Naive thymus-derived CD4-positive, alpha-beta T cell (primary cell): ENCODE measurements at places on chromosomes 5 and 9. TPM values are rescaled to one million over a fixed set of nuclear protein-coding genes. Genes with fewer than 3 reads are reported as not detected.

DIRAS2 gene
- polyA plus RNA-seq = not detected

FOXD4 gene
- 0.12 TPM for polyA plus RNA-seq

- DNase-seq = no peak
Observed at GRCh38 chr5:140242099-140242498, 60.8 kb downstream of the PFDN1 start.

DNA sequence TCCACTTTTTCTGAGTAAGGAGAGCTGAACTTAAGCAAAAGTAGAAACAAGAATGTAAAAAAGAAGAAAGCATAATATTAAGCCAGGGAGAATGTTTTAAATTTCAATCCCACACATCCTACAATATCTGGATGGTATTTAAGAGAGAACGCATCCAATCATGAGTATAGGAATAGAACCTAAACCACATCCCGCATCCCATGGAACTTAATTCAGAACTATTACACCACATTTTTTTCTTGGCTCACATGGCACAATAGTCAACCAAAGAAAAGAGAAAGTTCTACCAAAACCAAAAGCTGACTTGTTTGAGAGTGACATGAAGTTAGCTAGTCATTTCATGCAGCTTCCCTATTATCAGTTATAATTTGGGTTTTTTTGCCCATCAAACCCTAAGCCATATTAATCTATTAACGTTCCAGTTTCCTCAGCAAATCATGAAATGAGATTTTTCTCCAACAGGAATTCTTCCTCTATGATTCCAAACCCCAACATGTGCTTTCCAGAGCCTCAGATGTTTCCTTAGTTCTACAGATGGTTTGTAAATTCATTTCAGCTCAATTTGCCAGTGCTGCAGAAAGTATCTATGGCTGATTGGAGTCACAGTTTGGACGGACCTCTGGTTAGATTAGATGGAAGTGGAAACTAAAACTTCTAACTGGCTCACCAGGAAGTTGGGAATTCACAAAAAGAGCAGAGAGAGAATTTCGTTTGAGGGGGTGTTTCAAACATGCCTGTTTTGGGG is 22.5 kb downstream of the ADAMTSL1 start:
- DNase-seq = no peak

GRCh38 chr5:73565969-73566547 is 515 bp downstream of the UTP15 start:
- peak; percentile 2 for DNase-seq

DNA sequence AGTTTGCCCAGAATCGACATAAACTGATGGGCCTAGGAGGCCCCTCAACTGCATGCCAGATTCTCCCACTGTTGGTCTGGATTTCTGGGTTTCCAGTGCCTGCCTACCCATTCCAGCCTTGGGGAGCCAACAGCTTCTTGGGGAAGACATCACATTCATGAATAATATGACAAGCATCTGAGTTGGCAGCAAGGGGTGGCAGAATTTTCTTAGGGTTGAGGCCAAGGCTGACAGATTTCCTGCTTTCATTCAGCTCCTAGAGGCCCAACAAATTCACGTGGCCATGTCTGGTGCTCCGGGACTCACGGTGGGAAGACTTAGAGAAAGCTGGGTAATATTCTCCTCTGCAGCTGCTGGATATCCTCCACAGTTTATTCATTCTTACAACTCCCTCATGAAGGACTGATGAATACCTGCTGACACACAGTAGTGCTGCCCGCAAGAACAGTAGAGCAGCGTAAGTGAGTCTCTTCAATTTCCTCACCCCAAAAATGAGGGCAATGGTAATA is 305.0 kb upstream of the TNC start:
- no peak for DNase-seq

DNA sequence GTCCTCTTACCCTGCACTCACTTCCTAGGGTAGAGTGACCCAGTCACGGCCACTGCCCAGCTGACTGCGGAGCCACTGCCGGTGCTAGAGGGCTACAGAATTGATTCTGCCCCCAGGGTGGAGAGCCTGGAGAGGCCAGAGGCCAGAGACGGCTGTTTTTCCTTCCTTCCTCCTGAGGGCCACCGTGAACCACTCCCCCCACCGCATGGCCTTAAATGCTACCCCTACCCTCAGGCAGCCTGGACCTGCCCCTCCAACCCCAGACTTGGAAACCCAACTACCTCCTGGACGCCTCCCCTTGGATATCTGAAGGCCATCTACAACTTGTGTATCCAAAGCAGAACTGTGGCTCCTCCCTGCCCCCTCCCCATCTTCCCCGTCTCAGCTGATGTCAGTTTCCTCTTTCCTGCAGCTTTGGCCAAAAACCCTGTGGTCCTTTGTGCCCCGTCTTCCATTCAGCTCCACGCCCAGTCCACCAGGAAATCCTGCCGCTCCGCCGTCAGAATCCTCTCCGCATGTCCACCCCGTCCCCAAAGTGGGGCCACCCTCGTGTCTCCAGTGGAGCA is 16.3 kb downstream of the SH2D3C start:
- DNase-seq = no peak
